ENCODE measurements at places on chromosomes 6 and 20. TPM values are rescaled to one million over a fixed set of nuclear protein-coding genes. Genes with fewer than 3 reads are reported as not detected.

Gene HUS1B
- polyA plus RNA-seq: 0.12 TPM

Gene COL19A1
- polyA plus RNA-seq: not detected

Gene ZNF165
- polyA plus RNA-seq: 3.6 TPM

Gene NOX3
- not detected for polyA plus RNA-seq

Gene WFDC2
- not detected for polyA plus RNA-seq

Gene HLA-DPB1
- not detected for polyA plus RNA-seq

GRCh38 chr6:27814665-27815424 lies 97.4 kb downstream of the OR2B2 start:
- peak; percentile 87 for DNase-seq

- no peak for DNase-seq
These were observed 46.4 kb downstream of the UTRN start for GRCh38 chr6:144331491-144331969.

GRCh38 chr6:107179004-107179403 lies 63.7 kb upstream of the BEND3 start:
- no peak for DNase-seq

DNA sequence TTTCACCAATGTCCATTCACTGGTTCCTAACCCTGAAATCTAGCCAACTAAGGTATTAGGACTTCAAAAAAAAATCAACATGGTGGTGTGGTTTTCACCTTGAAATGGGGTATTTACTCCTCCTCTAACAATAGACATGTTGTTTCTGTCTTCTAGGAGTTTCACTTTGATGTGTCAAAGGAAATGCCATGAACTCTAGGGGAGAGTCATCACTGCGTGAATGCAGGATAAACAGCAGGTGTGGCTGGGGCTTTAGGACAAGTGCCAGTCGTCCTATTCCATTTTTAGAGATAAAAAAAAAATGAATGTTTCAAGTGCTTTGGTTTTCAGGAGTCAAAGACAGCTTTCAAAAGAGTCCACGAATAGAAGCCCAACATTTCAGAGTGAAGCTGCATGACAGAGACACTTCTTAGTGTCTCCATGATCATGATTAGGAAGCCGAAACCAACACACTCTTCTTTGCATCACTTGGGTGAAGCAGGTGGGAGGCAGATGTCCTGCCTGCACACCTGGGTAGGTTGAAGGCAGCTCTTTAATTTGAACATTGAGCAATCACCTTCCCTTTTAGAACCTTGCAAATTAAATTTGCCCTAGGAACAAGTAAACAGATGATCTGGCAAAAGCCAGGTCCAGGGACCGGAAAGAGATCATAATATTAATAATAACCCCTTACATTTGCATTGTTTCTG lies 328.5 kb upstream of the PRDM1 start:
- DNase-seq: no peak

GRCh38 chr20:46735436-46735835 lies 26.0 kb downstream of the SLC2A10 start:
- DNase-seq: no peak

GRCh38 chr6:42571611-42572342 lies 7.9 kb downstream of the UBR2 start:
- no peak for DNase-seq

DNA sequence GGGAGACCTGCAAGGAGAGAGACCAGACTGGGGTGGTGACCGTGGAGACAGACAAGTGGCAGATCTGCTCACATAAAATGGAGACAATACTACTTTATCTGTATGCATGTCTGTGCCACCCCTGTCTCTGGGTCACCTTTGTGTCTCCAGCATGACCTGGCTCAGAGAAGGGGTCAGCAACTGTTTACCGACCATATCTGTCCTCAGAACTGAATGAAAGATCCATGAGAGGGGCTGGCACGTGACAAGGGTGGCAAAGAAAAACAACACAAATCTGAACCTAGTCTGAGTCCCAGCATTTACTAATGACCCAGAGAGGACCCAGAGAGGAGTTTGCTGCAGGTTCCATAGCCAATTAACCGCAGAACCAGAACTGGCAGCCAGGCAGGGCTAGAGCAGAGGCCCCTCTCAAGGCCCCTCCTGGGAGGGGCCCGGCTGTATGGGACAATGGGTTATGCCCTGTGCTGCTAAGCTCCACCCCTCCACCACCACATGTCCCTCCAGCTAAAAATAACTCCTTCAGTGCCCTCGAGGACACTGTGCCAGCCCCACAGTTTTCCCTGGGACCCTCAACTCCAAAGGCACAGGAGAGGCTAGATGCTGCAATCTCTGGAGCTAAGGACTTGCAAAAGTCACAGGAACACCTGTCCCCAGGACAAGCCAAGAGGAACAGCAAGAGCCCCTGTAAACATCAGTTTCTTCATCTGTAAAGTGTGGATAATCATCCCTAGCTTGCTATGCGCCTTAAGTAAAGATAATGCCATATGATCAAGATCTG lies 2.2 kb downstream of the AHCY start:
- no peak for DNase-seq

GRCh38 chr6:87116922-87117321 lies 22.0 kb upstream of the CGA start:
- DNase-seq: no peak

DNA sequence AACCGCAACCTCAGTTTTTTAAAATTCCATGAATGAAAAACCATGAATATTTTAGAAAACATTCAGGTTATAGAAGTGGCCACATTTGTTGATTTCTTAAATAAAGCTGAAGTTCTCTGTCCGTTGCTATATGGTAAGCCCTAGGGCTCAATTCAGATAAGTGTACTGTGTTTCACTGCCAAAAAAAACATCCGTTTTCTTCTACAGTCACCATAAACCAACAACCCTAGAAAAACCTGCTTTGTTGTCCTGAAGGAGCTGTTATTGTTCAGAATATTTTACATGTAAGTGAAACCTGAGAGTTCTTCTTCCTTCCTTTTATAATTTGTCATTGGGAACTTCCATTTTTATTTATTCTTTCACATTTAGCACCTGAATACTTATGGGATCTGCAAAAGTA lies 274.1 kb downstream of the TFAP2A start:
- DNase-seq: no peak

DNA sequence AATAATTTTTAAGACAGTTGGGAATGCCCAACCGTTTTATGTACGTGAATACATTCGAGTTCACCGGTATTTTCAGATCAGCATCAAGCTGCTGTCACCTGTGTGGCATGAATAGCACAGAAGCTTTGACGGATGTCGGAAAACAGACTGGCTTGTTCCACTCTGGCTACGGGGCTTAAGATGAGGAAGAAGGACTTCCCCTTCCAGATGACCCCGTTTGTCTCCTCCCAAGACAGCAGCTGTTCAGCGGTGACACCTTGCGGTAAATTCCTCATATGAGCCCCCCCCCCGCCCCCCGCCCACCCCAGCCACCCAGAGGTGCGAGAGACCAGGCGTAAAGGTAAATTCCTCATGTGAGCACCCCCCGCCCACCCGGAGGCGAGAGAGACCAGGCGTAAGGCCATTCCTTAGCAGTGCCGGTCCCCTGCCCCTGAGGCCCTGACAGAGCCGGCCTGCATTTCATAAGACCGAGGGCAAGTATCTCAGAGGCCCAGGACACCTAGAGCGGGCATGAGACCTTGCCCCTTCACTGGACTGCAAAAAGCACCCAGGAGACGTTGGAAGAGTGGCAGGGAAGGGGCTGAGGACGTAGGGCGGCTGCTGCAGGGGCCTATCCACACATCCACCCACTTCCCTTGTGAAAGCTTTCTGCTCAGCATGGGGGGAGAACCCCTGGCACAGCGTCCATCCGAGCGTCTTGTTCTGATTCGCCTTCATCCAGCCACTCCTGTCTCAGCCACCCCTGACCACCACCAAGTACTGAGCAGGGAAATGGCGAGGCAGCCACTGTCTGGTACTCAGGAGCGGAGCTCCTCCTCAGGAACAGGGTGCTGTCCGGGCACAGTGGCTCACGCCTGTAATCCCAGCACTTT lies 7.3 kb upstream of the PCMTD2 start:
- no peak for DNase-seq

DNA sequence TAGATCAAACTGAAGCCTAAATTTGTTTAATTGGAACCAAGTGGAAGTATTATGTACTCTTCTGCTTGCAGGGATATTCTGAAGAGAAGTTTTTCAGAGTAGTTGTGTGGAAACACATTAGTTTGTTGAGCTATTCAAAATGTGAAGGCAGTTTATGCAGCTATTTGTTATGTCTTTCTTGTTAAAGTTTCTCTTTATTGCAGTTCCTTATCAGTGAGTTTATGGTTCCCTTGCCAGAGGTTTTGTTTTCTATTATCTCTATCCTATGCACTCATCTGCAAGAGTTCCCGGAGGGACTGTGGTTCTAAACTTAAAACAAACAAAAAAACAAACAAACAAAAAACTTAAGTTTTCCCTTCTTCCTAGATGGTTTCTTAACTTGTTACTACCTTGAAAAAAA lies 143.7 kb upstream of the SLC22A16 start:
- DNase-seq: no peak

GRCh38 chr20:17653835-17654648 lies 28.0 kb downstream of the RRBP1 start:
- DNase-seq: no peak

DNA sequence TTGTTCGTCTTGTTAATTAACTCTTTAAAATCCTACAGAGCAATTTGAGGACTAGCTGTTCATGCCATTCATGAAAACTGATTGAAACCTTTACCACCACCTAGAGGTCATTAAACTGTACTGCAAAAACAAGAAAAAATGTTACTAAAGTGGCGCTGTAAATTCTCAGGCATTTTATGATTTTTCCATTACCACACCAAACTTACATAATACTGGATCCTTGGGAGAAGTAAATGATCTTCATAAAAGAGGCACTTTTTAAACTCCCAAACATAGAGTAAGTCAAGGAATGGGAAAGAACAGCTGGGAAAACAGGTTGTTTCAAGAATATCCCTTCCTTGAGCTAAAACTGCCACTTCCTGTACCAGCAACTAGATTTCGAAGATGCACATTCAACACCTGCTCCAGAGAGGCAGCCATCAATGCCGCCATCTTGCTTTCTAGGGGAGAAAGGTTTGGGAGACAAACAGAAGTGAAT lies 54.3 kb downstream of the MYLIP start:
- no peak for DNase-seq

DNA sequence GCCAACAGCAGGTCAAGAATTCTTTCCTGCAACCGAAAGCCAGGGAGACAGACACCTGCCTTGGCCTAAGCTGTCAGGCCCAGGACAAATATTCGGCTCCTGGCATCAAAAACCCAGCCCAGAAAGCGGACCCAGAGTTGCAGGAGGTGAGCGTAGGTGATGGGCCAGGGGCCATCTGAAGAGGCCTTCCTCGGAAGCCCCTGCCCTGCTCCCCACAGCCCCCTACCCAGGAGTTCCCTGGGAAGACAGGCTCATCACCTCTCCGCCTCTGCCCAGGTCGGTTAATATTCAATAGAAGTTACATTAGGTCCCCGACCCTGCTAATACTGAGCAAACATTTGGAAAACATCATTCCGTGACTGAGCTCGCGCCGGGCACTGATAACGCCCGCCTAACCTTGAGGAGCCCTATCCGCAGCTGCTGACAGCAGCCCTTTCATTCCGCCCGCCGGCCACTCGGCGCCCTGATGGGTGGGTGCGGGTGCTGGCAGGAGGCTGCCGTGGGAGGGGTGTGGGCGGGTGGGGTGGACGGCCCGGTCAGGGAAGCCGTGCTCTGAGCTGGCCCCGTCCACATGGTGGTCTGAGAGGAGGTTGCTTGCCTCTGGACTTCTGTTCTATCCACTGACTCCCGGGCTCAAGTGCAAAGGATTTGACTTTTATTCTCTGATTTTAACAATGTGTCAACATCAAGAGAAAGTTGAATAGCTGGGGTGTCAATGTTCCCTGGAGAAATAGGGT lies 55.7 kb downstream of the HNF4A start:
- no peak for DNase-seq

DNA sequence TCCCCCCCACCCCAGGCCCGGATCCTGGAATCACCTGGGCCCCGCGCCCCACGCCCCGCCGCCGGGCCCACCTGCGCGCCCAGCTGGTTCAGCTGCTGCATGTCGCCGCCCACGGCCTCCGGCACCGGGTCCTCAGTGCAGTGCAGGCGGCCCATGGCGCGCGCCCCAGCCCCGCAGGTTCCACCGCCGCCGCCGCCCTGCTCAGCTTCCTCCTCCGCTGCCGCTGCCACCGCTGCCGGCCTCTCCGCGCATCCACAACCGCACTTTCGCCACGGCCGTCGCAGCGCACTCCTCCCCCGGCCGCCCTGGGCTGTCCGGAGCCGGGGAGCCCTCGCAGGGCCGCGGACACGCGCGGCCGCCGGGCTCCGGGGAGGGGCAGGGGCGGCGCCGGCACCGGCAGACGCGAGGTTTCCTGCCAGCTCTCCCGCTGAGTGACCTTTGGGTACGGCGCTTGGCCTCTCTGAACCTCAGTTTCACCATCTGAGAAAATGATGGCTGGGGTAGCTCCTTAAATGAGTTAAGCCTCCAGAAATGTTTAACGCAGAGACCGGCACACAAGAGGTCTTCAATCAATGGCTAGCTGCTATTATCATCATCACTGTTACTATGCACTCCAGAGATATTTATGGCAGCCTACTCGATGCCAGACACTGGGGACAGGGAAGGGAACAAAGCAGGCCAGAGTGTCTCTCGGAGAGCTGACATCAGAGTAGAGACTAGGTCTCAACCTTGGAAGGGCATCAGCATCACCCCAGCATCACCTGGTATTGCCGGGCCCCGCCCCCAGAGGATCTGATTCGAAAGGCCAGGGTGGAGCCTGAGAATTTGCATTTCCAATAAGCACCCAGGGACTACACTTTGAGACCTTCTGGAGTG lies at the start of gene COMMD7:
Gene COMMD7, minus strand, starts transcription at position 231 of the 876 bp plus-strand sequence. Its CDS starts 76 bp downstream, at position 155.
- DNase-seq: no peak

GRCh38 chr20:17932396-17932795 lies 36.2 kb downstream of the SNX5 start:
- DNase-seq: no peak

- DNase-seq: no peak
These were observed 38.7 kb downstream of the TRAF3IP2 start for GRCh38 chr6:111566873-111567517.

DNA sequence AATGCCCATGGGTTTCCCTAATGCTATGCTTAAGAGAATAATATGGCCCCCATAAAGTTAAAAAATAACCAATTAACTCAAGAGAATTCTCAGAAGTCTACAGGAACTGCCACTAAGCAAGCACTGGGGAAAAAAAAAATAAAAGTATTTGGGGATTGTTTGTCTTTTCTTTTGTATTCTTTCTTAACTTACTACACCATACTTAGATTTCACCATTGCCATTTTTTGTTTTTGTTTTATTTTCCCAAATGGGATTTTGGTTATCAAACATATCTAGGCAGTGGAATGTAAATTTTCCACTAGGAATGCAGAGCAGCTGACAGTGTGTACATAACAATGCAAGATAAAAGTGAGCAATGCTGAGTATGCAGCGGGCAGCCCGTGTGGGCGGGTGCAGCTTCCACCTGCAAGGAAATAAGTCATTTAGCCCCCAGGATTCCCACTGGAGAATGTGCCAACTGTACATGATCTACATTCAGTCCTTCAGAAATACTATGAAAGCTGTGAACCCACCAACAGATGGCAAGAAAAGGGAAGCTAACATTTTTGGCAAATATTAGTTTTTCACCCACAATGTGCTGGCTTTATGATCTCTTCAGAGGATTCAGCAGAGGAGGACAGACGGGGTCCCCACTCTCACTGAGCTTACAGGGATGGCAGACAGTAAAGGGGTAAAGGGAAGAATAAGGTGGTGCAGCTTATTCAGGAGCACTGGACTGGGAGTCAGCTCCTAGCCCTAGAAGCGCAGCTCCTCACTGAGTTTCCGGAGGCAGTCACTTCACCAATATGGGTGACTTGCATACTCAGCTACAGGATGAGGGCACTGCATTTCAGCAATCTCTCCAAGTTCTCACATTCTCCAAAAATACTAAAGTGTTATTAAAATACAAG lies 44.4 kb downstream of the DCDC2 start:
- DNase-seq: peak; percentile 54

- DNase-seq: no peak
These were observed 80.5 kb downstream of the DNAAF9 start for GRCh38 chr20:3326779-3327521.

Measured in keratinocyte (primary cell).